ENCODE measurements at places on chromosomes 3 and 15.

DNA sequence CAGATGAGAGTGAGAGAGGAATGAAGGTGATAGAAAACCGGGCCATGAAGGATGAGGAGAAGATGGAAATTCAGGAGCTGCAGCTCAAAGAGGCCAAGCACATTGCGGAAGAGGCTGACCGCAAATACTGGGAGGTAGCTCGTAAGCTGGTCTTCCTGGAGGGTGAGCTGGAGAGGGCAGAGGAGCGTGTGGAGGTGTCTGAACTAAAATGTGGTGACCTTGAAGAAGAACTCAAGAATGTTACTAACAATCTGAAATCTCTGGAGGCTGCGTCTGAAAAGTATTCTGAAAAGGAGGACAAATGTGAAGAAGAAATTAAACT lies 88.9 kb downstream of the EOMES start:
- DNase-seq, result peak; percentile 56

GRCh38 chr3:111846039-111846438 lies 13.0 kb upstream of the PHLDB2 start:
- DNase-seq, result no peak

GRCh38 chr3:186109897-186110803 lies 1.3 kb upstream of the ETV5 start:
- no peak for DNase-seq

DNA sequence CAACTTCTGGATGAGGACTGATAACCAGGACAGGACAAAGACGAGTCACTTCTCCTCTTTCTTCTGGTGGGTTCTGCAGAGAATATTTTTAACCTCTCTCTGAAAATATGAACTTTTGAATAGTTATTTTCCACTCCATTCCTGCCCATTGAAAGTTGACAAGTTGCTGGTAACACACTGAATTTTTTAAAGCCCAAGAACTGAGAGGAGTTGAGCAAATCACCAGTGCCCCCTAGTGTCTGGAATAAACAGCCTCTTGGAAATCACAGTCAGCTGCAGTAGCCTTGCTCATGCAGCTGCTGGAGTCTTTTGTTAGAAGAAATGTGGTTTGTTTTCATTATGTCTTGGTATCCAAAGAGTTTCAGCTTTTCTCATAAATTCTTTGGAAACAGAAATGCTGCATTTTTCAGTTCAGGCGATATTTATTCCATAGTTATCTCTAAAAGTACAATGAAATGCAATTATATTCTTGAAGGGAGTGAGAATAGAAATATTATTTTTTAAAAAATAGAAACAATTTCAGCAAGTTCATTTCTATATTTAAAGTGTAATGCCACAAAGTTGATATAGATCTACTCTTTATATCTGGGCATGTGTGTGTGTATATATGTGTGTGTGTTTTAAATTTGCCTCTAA lies 741.0 kb upstream of the CBLB start:
- DNase-seq, result peak; percentile 85

DNA sequence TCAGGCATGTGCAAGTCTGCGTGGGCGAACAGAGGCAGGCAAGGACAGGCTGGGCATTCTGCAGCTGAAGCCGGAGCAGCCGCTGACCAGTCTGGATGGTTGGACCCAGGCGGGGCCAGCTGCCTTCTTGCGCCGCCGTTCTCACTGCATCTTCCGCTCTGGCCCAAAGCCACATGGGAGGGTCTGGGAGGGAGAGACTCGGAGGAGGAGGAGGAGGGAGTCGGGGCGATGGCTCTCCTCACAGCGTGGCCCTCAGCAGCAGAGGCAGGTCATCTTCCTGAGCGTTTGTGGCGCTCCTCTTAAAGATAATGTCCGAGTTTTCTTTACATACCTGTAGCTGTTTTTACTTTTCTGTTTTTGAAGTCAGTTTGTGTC lies 5.9 kb downstream of the CLK3 start:
- DNase-seq, result no peak

- no peak for DNase-seq
These were observed 20.6 kb upstream of the HHATL start for GRCh38 chr3:42723219-42723618.

- no peak for DNase-seq
These were observed 33.5 kb upstream of the TIMP4 start for GRCh38 chr3:12192173-12192572.

- DNase-seq, result peak; percentile 32
These were observed 412 bp upstream of the CTXN2 start for GRCh38 chr15:48190932-48191573.

GRCh38 chr15:84715441-84716035 lies 401 bp downstream of the SEC11A start:
- peak; percentile 55 for DNase-seq

- DNase-seq, result no peak
These were observed 13.0 kb downstream of the SQOR start for GRCh38 chr15:45647828-45648227.

GRCh38 chr15:48084759-48085590 lies 35.8 kb upstream of the SLC24A5 start:
- peak; percentile 7 for DNase-seq

- DNase-seq, result peak; percentile 55
These were observed 85.1 kb downstream of the PDCD6IP start for GRCh38 chr3:33883538-33883950.

GRCh38 chr3:49421890-49422378 lies 339 bp downstream of the AMT start:
- no peak for DNase-seq

GRCh38 chr15:44199393-44199792 lies 4.3 kb upstream of the FRMD5 start:
- DNase-seq, result no peak

DNA sequence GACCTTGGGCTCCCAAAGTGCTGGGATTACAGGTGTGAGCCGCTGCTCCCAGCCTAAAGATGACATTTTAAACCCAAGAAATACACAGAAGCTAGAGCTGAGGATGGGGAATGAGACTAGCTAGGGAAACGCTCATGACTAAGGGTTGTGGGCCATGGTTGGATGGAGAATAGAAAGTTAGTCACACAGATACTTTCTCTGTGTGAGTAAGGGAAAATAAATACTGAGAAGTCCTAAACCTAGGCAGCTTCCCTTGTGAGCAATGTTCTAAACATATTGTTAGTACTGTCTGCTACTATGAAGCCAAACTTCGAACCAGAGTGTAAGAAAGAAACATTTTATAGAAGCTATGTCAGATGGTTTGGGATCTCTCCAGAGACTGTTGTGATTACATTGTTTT lies 304.8 kb upstream of the STAC start:
- DNase-seq, result no peak

GRCh38 chr3:196962108-196962929 lies 6.3 kb downstream of the PIGZ start:
- no peak for DNase-seq

GRCh38 chr15:59843609-59844008 lies 154.5 kb upstream of the BNIP2 start:
- DNase-seq, result no peak

GRCh38 chr3:95775486-95776094 lies 1038.8 kb upstream of the EPHA6 start:
- DNase-seq, result no peak

DNA sequence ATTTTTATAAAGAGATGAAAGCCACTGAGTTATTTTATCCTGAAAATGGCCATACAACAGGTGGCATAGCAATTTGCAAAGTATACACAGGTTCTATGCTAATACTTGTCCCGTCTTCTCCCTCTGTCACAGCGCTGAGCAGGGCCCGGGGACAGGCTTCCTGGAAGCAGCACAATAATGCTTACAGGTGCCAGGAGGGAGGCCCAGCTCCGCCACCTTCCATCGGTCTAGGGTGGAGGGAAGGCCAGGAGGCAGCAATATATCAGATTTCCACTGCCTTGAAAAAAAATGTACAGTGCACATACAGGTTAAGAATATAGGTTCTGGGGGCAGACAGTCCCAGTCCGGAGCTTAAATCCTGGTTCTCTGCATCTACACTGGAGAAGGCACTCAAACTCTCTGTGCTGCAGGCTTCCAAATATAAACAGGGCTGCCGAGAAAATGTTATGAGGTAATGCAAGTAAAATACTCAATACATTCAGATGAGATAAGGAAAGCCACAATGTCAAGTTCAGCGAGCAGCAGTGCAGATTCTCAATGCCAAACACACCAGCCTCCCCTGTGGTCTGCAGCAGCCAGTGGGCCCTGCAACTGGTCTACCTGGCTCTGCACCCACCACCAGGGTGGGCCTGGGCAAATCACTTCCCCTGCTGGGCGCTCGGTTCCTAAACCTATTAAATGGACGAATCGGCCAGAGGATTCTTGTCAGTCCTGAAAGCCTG lies 189.6 kb downstream of the XXYLT1 start:
- no peak for DNase-seq

DNA sequence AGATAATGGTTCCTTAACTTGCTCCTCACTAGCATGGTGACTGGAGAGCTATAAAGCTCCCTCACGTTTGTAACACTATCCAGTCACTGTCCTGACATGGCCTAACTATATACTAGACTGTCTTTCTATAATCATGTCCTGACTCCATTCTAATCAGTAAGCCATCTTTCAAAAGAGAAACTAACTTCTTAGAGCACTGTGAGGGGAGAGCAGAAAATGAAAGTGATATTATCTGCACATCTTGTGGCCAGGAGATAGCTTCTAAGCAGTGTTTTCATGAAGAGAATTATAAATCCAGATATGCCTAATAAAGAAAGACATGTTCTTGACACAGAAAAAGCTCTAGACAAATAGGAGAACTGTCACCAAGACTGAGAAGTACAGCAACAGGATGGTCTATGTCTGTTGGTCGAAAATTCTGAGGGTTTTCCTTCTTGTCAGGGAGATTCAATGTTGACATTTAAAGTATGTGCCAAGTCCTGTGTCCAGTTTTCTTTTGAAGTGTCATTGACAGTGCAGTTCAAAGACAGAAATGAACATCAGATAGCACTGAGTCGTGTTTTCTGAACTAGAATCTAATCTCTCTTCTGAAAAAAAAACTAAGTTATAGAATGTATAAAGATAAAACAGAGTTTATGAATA lies 230.6 kb upstream of the PEX5L start:
- DNase-seq, result peak; percentile 29

- DNase-seq, result no peak
These were observed 186.9 kb downstream of the PCCB start for GRCh38 chr3:136437043-136437442.

DNA sequence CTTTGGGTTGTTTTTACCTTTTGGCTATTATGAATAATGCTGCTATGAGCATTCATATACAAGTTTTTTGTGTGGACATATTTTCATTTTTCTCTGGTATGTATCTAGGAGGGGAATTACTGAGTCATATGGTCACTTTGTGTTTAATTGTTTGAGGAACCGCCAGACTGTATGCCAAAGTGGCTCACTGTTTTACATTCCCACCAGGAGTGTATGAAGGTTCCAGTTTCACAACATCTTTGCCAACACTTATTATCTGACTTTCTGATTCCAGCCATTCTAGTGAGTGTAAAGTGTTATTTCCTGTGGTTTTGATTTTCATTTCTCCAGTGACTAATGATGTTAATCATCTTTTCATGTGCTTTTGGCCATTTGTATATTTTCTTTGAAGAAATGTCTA lies 51.8 kb downstream of the CMTM7 start:
- DNase-seq, result no peak
